Right ventricle myocardium superior (tissue), 1 donor: ENCODE measurements at places on chromosomes 7 and 10. TPM values are rescaled to one million over a fixed set of nuclear protein-coding genes. Genes with fewer than 3 reads are reported as not detected.

The LUC7L2 gene
- 45.2 TPM for total RNA-seq

The GPR158 gene
- not detected for total RNA-seq

The CCDC172 gene
- total RNA-seq = not detected

The HACD1 gene
- total RNA-seq = 139 TPM

The HOXA10 gene
- total RNA-seq = not detected

The OPN1SW gene
- total RNA-seq = not detected

The NRCAM gene
- total RNA-seq = 0.27 TPM

The EBLN1 gene
- total RNA-seq = not detected

The TMEM236 gene
- total RNA-seq = 0.43 TPM

The ACTL6B gene
- not detected for total RNA-seq

The HMX2 gene
- not detected for total RNA-seq

The SMO gene
- 5.0 TPM for total RNA-seq

The CROT gene
- 6.7 TPM for total RNA-seq

The IFIT3 gene
- 5.9 TPM for total RNA-seq

The SPOCK2 gene
- total RNA-seq = 9.6 TPM

The SH2D4B gene
- total RNA-seq = not detected

The ZNF488 gene
- total RNA-seq = not detected

The CLDN15 gene
- 2.2 TPM for total RNA-seq

The VPS37D gene
- 2.7 TPM for total RNA-seq

The TMED4 gene
- total RNA-seq = 47.6 TPM

The SHOC2 gene
- total RNA-seq = 40.8 TPM

The MMD2 gene
- total RNA-seq = not detected

The CUX1 gene
- total RNA-seq = 97.4 TPM

The LIPK gene
- total RNA-seq = not detected

The SLC26A3 gene
- not detected for total RNA-seq

The OPN4 gene
- 0.40 TPM for total RNA-seq

The HTR7 gene
- total RNA-seq = 0.16 TPM

The VWDE gene
- total RNA-seq = not detected

The LYZL2 gene
- total RNA-seq = not detected

The CPXM2 gene
- 2.6 TPM for total RNA-seq

The GTPBP4 gene
- 24.7 TPM for total RNA-seq

The UNCX gene
- not detected for total RNA-seq

The MKX gene
- total RNA-seq = not detected

The VIM gene
- 364 TPM for total RNA-seq

The WNT8B gene
- total RNA-seq = not detected

The TSPAN13 gene
- 14.8 TPM for total RNA-seq

The INSYN2A gene
- 0.05 TPM for total RNA-seq

The OAT gene
- total RNA-seq = 19.8 TPM

The PAPSS2 gene
- total RNA-seq = 8.6 TPM

The BHLHA15 gene
- total RNA-seq = not detected

The GIMAP7 gene
- 22.2 TPM for total RNA-seq

The H2BK1 gene
- total RNA-seq = not detected

The TAS2R3 gene
- total RNA-seq = 0.32 TPM

The ENKUR gene
- total RNA-seq = not detected

The PPP1R3C gene
- total RNA-seq = 135 TPM

The ECHDC3 gene
- total RNA-seq = 105 TPM

The ACBD7 gene
- total RNA-seq = not detected

The TYSND1 gene
- total RNA-seq = 5.9 TPM

The GPNMB gene
- total RNA-seq = 248 TPM

The MCM10 gene
- 0.30 TPM for total RNA-seq

The NPY gene
- not detected for total RNA-seq
